ENCODE measurements at places on chromosomes 12 and 14. TPM values are rescaled to one million over a fixed set of nuclear protein-coding genes. Genes with fewer than 3 reads are reported as not detected.

GRCh38 chr14:20446889-20447288 is 7.7 kb downstream of the OSGEP start:
- no peak overlapping the region for H3K4me3 ChIP-seq
- no peaks in the 10 kb centered on the region for H3K4me1 ChIP-seq
- no peak for DNase-seq
- no peaks in the 10 kb centered on the region for H3K27me3 ChIP-seq

GRCh38 chr12:122020795-122021192 is 890 bp upstream of the BCL7A start:
- no peak overlapping the region for H3K4me3 ChIP-seq
- no peak for DNase-seq
- H3K4me1 ChIP-seq: peaks cover 36% of the 10 kb centered on the region
- H3K27me3 ChIP-seq: no peaks in the 10 kb centered on the region
- peak overlapping the region; percentile 80 for H3K27ac ChIP-seq

GRCh38 chr14:70082394-70082793 is 106.4 kb downstream of the SLC8A3 start:
- H3K4me1 ChIP-seq: peaks cover 7% of the 10 kb centered on the region
- H3K4me3 ChIP-seq: no peak overlapping the region
- H3K27ac ChIP-seq: no peak overlapping the region

GRCh38 chr12:122079033-122079531 is 526 bp downstream of the MLXIP start:
- H3K27ac ChIP-seq: peak overlapping the region; percentile 92
- DNase-seq: peak; percentile 61
- H3K27me3 ChIP-seq: no peaks in the 10 kb centered on the region

GRCh38 chr12:18355429-18355828 is 94.1 kb downstream of the PIK3C2G start:
- no peaks in the 10 kb centered on the region for H3K4me1 ChIP-seq
- no peak overlapping the region for H3K4me3 ChIP-seq
- no peak overlapping the region for H3K27ac ChIP-seq
- no peaks in the 10 kb centered on the region for H3K27me3 ChIP-seq

- no peaks in the 10 kb centered on the region for H3K4me1 ChIP-seq
- H3K36me3 ChIP-seq: peaks cover 17% of the 10 kb centered on the region
- no peak overlapping the region for H3K27ac ChIP-seq
- DNase-seq: no peak
Measured at GRCh38 chr14:21078287-21078686, 8.2 kb downstream of the ARHGEF40 start.

DNA sequence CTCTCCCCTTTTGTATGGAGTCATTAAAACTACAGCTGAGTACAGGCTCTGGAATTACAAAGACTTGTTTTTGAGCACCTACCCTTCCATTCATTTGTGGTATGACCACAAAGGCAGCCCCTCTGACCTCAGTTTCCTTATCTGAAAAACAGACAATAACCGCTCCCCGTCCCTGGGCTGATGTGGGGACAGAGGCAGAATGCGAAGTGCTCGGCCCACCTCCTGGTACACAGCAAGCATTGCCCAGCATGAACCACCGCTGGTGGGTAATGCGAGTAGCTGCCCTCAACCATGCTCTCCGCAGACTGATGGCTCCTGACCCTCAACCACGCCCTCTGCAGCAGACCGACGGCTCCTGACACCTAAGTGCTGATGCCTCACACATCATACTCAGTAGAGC is 22.4 kb downstream of the P2RX2 start:
- no peaks in the 10 kb centered on the region for H3K4me1 ChIP-seq
- H3K36me3 ChIP-seq: peaks cover 10% of the 10 kb centered on the region
- H3K27me3 ChIP-seq: no peaks in the 10 kb centered on the region
- H3K27ac ChIP-seq: no peak overlapping the region

DNA sequence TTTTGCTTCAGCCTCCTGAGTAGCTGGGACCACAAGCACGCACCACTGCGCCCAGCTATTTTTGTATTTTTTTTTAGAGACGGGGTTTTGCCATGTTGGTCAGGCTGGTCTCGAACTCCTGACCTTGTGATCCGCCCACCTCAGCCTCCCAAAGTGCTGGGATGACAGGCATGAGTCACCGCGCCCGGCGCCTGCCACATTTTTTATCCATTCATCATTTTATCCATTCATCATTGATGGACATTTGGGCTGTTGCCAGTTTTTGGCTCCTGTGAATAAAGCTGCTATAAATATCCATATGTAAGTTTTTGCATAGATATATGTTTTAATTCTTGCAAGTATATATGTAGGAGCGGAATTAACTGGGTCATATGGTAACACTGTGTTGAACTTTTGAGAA is 79.5 kb downstream of the DAAM1 start:
- no peaks in the 10 kb centered on the region for H3K27me3 ChIP-seq
- peaks cover 2% of the 10 kb centered on the region for H3K36me3 ChIP-seq
- H3K27ac ChIP-seq: no peak overlapping the region

DNA sequence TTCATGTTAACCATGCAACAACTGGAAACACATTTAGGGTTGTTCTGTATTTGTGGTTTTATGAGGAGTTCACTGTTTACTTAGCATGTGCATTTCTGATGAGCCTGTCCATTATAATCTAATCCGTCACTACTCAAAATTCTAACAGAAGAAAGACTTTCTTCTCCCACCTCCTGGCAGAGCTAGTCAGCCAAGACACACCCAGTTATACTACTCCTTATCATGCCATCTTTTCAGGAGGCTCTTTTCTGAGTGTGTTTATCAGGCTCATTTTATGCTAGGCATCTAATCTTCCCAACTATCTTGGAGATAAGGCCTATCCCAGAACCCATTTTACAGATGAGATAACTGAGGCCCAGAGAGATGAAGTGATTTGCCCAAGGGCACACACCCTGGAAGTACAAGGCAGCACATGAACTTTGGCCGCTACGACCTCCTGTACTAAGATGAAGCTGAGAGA is 10.4 kb upstream of the MED13L start:
- no peak overlapping the region for H3K4me3 ChIP-seq
- no peak for DNase-seq
- no peaks in the 10 kb centered on the region for H3K4me1 ChIP-seq
- no peak overlapping the region for H3K27ac ChIP-seq
- no peaks in the 10 kb centered on the region for H3K27me3 ChIP-seq

GRCh38 chr12:95102916-95103671 is 29.7 kb upstream of the NR2C1 start:
- no peaks in the 10 kb centered on the region for H3K27me3 ChIP-seq
- no peak overlapping the region for H3K4me3 ChIP-seq
- DNase-seq: no peak
- H3K27ac ChIP-seq: no peak overlapping the region

- H3K4me3 ChIP-seq: no peak overlapping the region
- H3K27me3 ChIP-seq: no peaks in the 10 kb centered on the region
- H3K36me3 ChIP-seq: no peaks in the 10 kb centered on the region
- no peak overlapping the region for H3K27ac ChIP-seq
- DNase-seq: no peak
Measured at GRCh38 chr12:123152833-123153232, 1.9 kb upstream of the PITPNM2 start.

DNA sequence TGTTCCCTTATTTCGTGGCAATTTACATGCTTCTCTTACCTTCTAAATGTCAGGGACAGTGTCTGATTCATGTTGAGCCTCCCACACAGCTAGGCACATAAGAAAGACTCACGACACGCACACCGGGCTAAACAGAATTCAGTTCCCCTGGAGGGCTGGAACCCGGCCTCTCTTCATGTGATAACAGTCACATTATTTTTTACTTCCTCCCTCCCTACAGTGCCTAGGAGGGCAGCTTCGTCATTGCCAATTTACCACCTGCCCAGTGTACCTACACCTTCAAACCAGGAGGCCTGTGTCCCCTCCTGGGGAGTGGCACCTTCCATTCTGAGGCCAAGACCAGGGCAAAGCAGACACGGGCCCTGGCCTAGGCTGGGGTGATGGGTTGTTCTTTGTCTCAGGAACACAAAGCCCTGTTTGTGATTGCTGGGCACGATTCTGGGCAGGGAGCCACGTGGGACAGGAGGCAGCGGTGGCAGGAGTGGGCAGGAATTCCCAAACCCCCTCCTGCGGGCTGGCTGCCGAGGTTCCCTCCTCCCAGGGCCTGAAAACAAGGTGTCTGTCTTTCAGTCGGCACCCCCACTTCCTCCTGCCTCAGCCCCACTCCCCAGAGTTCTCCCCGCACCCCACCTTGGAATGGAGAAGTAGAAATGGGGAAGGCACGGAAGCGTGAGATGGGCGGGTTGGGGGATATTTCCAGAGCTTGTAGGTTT is 6.8 kb upstream of the RASAL1 start:
- H3K27me3 ChIP-seq: no peaks in the 10 kb centered on the region
- peak; percentile 72 for DNase-seq
- H3K36me3 ChIP-seq: no peaks in the 10 kb centered on the region
- H3K27ac ChIP-seq: peak overlapping the region; percentile 80
- no peak overlapping the region for H3K4me3 ChIP-seq

DNA sequence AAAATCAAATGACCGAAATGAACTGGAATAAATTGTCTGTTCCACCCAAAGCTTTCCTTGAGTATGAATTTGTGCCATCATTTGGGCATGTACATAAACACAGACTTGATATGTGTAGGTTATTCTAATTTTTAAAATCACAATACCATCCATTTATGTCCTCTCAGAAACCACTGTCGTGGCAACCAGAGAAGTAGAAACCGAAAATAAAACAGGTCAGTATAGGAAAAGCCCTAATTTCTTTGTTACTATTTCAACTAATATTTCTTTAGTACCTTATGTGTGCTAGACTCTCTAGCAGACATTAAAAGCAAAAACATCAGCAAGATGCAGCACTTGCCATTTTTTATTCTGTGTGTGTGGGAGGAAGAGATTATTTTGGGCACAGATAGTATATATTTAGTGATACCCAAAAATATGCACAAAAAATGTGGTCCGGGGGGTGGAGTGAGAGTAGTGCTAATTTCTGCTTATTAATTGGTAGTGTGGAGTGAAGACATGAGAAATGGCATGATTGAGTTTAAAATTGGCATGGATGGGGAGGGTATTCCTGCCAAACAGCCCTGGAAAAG is 130.8 kb upstream of the CNTN1 start:
- no peaks in the 10 kb centered on the region for H3K36me3 ChIP-seq
- H3K27me3 ChIP-seq: no peaks in the 10 kb centered on the region
- no peaks in the 10 kb centered on the region for H3K4me1 ChIP-seq

- no peak overlapping the region for H3K4me3 ChIP-seq
- H3K27ac ChIP-seq: no peak overlapping the region
- H3K4me1 ChIP-seq: no peaks in the 10 kb centered on the region
Measured at GRCh38 chr12:9109213-9109522, 6.6 kb downstream of the A2M start.

DNA sequence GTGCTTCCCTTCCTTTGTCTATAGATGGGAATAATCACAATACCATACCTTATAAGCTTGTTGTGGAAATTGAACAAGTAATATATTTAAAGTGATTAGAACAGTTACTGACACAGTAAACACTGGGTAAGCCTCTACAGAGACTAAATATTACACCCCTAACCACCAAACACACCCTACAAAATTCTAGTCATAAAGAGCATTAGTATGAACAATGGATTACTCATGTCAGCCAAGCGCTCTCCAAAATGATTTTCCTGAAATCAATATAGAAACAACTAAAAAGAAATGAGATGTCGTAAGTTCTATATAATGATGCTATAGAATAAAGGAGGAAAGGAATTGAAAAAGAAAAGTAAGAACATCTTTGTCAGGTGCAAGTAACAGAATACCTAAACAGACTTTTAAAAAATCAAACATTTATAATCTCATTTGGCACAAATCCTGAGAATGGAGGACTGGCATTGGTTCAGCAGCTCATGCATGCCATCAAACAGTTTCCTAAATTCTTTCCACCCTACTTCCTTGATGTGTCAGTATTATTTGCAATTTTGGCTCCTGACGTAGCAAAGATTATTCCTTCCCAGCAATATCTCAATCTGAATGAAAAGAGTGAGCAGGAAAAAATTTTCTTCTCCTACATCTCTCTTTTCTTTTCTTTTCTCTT is 118.0 kb downstream of the SINHCAF start:
- H3K27me3 ChIP-seq: no peaks in the 10 kb centered on the region
- no peak overlapping the region for H3K27ac ChIP-seq
- peaks cover 6% of the 10 kb centered on the region for H3K4me1 ChIP-seq
- no peak for DNase-seq

DNA sequence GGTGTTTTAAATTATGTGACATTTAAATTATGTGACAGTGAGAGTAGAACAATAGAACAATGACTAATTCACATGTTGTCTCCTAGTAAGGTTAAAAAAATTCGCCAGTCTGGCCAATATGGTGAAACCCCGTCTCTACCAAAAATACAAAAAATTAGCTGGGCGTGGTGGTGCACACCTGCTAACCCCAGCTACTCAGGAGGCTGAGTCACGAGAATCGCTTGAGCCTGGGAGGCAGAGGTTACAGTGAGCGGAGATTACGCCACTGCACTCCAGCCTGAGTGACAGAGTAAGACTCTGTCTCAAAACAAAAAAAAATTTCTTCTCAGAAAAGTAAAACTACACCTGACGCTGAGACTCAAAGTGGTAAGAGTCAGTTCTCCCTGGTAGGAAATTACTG is 2.7 kb downstream of the CS start:
- H3K27me3 ChIP-seq: no peaks in the 10 kb centered on the region
- no peak overlapping the region for H3K4me3 ChIP-seq
- DNase-seq: no peak
- H3K4me1 ChIP-seq: peaks cover 43% of the 10 kb centered on the region
- H3K36me3 ChIP-seq: no peaks in the 10 kb centered on the region

GRCh38 chr14:89249065-89249695 is 167.9 kb downstream of the FOXN3 start:
- no peak overlapping the region for H3K4me3 ChIP-seq
- H3K27ac ChIP-seq: no peak overlapping the region
- DNase-seq: no peak
- no peaks in the 10 kb centered on the region for H3K27me3 ChIP-seq

DNA sequence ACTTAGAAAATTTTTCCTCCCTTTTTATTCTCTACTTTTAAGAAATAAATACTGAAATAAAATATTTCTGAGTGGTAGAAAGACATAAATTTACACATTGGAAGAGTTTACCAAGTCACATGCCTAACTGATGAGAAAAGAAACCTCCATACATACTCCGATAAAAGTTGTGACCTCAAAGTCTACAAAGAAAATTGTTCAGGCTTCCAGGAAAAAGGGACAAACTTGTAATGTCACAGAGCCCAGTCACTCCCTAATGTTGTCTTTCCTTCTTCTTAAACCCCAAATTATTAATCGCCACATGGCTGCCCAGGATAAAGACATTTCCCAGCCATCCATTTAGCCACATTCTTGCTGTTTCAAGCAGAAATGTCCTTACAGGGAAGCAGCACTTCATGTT is 455.3 kb downstream of the MDGA2 start:
- H3K27ac ChIP-seq: no peak overlapping the region
- no peak for DNase-seq

GRCh38 chr14:89540830-89541470 is 123.9 kb upstream of the FOXN3 start:
- H3K4me3 ChIP-seq: no peak overlapping the region
- no peaks in the 10 kb centered on the region for H3K27me3 ChIP-seq
- no peak for DNase-seq
- no peak overlapping the region for H3K27ac ChIP-seq
- H3K36me3 ChIP-seq: no peaks in the 10 kb centered on the region

GRCh38 chr12:94145191-94145983 is 3.0 kb upstream of the PLXNC1 start:
- no peaks in the 10 kb centered on the region for H3K36me3 ChIP-seq
- no peak overlapping the region for H3K4me3 ChIP-seq
- no peak overlapping the region for H3K27ac ChIP-seq
- peaks cover 8% of the 10 kb centered on the region for H3K27me3 ChIP-seq

The EPYC gene
- total RNA-seq: not detected

The FAM90A1 gene
- 0.26 TPM for total RNA-seq

The KRT85 gene
- not detected for total RNA-seq

The RNU6-8 gene
- not detected for total RNA-seq

The SLC25A21 gene
- not detected for total RNA-seq

The EGLN3 gene
- total RNA-seq: 7.0 TPM

The PRB2 gene
- total RNA-seq: not detected

The EFS gene
- 0.99 TPM for total RNA-seq
